ENCODE measurements at places on chromosomes 1 and 21.

GRCh38 chr1:163191301-163191700, 11.4 kb downstream of the RGS5 start:
- no peak for DNase-seq

GRCh38 chr1:109482791-109483671, 674 bp upstream of the ATXN7L2 start:
- peak; percentile 80 for DNase-seq

GRCh38 chr1:221212926-221213325, 333.7 kb downstream of the HLX start:
- DNase-seq = no peak

DNA sequence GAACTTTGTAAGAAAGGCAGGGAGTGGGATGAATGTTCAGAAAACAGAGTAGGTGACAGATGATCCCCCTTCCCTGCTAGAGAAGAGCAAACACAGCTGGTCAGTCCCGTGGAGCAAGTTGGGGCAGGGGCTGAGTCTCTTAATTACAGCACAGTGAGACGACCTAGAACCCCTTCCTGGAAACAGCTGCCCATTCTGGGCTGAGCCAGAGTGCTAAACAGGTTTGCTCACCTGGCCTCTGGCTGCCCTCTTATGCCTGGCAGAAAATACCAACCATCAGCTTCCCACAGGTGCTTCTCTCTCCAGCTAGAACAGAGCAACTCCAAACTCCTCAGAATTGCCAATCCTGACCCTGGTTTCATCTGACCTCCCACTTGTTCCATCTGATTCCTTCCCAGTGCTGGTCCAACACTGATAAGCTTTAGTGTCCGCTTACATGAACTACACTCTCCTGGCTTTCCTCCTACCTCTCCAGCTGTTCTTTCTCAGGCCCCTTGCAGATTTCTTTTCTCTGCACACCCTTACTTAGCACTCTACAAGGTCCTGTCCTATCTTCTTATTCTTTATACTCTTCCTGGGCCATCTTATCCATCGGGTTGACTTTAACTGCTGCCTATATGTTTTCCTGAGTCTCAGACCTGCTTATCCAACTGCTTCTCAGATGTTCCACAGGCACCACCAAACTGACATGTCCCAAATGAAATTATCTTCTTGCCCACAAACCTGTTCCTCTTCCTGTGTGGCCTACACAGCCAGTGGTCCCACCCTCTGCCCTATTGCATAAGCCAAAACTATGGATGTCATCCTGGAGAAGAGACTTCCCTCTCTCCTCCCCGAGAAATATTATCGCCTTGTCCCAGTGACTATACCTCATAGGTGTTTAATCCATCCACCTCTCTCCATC, 22.6 kb upstream of the COL9A2 start:
- no peak for DNase-seq

- DNase-seq = no peak
Measured at GRCh38 chr21:17422931-17423330, 89.9 kb upstream of the CXADR start.

DNA sequence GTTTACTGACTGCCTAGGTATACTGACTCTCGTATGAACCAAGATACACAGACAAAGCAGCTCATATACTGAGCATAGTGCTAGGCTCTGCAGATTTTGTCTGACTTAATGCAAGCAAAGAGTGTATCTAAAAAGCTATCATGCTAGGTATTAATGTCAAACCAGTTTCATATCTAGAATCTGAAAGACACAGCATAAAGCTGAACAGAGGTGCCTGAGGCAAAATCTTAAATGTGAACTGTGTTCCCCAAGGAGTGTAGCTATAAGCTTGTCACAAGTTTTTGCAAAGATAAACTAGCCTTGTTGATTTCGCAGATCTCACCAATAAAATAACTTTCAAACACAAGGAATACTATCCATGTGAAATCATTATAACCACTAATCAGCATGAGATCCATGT, 18.1 kb downstream of the JAK1 start:
- DNase-seq = no peak

GRCh38 chr1:214379236-214379970, 98.4 kb downstream of the SMYD2 start:
- no peak for DNase-seq

GRCh38 chr1:156248323-156248683, 447 bp upstream of the PAQR6 start:
- DNase-seq = no peak

GRCh38 chr1:11518016-11518701, 39.2 kb downstream of the DISP3 start:
- no peak for DNase-seq

DNA sequence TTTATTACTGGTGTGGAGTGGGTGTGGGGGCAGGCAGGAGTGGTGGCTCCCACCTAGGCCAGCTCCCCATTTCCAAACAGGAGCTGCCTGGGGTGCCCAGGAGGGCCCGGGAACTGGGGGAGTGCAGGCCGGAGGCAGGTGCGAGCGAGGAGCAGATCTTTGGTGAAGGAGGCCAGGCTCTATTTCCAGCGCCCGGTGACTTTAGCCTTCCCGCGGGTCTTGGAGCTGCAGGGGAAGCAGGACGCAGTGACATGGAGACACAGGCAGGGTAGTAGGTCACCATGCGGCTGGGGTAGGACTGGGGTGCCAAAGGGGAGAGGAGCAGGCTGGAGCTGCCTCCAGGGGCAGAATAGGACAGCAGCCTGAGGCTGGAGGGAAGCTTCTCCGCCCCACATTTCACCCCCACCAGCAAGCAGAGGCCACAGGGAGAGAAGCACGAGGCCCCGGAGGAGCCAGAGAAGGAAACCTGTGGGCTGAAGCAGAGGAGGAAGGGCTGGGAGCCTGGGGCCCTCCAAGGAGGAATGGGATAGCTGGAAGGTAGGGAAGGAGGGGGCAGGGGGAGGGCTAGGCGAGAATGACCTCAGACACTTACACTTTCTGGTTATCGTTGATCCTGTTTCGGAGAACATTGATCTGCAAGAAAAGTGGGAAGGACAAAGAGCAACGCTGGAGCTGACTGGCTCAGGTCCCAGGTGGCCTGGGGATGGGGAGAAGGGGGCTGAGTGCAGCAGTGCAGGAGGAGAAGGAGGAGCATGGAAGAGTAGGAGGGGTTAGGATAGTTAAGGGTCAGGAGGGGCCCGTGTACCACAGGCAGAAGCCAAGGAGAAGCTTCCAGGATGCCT, 18.2 kb downstream of the TNNT2 start:
- no peak for DNase-seq

DNA sequence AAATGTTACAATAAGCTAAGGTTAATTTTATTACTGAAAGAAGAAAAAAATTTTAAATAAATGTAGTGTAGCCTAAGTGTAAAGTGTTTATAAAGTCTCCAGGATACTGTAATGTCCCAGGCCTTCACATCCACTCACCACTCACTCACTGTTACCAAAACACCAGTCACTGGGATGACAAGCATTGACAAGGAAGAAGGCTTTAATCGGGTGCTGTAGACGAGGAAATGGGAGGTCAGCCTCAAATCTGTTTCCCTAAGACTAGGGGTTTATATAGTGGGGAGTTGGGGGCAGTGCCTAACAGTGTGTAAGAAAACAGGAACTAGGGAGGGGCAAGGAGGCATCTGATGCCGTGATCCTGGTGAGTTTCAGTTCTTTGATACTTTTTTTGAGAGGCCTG, 69.4 kb downstream of the CHRM3 start:
- DNase-seq = no peak

- DNase-seq = no peak
Measured at GRCh38 chr1:114181356-114181755, 27.7 kb upstream of the SYT6 start.

GRCh38 chr1:162678439-162678838, 46.2 kb downstream of the DDR2 start:
- no peak for DNase-seq

- no peak for DNase-seq
Measured at GRCh38 chr1:112575154-112575804, 43.7 kb downstream of the ST7L start.
